ENCODE measurements at places on chromosomes 4 and X.

DNA sequence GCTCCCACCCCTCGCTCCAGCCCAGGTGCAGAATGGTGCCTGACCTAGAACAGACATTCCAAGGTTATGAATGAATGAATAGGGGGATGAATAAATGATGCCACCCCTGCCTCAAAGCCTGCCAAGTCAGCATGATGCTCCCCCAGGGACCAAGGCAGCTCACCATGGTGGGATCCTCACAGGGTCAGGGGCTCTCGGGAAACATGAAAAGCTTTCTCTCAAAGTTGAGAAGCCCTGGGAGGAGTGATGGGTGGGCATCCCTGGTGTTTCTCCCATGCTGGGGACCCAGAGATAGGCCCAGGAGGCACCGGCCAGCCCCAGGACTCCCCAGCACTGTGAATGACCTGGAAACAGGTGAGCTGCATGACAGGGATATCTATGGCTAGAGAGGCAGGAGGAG is 58.9 kb downstream of the HTRA3 start:
- no peak for DNase-seq

GRCh38 chrX:45761920-45762319 is 561.2 kb upstream of the DIPK2B start:
- DNase-seq, result no peak

DNA sequence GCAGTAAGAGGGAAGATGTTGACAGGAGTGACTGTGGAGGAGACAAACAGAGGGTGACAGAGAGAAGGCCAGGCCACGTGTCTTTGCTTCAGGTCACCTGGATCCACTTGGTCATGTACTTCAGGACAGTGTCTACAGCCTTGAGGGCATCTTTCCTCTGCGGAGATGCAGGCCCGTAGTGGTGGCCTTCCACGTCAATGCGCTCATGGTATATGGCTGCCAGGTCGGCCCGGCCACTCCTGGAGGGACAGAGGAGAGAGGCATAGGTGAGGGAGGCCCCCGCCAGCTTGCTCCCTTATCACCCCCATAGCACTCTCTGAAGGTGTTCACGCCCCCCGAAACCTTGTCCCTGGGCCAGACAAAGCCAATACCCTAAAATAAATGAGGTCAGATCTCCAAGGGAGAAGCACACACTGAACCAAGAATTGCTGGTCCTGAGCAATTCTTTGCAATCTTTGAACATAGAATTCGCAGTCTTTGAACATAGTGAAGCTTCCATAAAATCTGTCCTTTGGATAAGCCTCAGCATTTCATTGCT is 99.9 kb downstream of the ENPP6 start:
- no peak for DNase-seq

- DNase-seq, result no peak
These were observed at the start of gene RTL3 for GRCh38 chrX:78658845-78659744. Gene RTL3 (minus strand): TSS chrX:78659328. CDS start chrX:78658420, 908 bp downstream.

Data from stimulated activated CD8-positive, alpha-beta memory T cell treated with anti-CD3 and anti-CD28 coated beads, Interleukin-4, amount 100 ng/mL, for 48 hours (primary cell).